Substantia nigra (tissue), 51 donors: ENCODE measurements at places on chromosomes 2 and 18.

DNA sequence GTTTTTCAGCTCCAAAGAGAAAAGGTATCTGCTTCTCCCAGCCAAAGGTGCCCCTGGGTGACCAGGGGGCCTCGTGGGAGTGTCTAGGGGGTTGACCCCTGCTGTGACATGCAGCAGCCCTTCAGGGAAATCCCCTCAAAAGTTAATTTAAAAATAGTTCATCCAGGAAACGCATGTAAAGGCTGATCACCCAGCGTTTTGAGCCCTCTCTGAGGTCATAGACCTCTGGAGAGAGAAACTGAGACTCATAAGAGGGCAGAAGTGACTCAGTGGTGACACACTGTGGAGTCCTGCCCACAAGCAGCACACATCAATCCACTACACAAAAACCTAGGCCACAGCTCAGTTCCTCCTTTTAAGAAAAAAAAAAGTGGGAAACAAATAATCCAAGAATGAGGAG lies 11.9 kb downstream of the GAL3ST2 start:
- no peak for DNase-seq

GRCh38 chr2:97715951-97716694 lies 2.7 kb downstream of the ZAP70 start:
- no peak for DNase-seq

- DNase-seq, result no peak
These were observed 112.2 kb downstream of the OSBPL6 start for GRCh38 chr2:178306352-178307073.

- DNase-seq, result no peak
These were observed 32.0 kb upstream of the MAP2 start for GRCh38 chr2:209391776-209392401.

DNA sequence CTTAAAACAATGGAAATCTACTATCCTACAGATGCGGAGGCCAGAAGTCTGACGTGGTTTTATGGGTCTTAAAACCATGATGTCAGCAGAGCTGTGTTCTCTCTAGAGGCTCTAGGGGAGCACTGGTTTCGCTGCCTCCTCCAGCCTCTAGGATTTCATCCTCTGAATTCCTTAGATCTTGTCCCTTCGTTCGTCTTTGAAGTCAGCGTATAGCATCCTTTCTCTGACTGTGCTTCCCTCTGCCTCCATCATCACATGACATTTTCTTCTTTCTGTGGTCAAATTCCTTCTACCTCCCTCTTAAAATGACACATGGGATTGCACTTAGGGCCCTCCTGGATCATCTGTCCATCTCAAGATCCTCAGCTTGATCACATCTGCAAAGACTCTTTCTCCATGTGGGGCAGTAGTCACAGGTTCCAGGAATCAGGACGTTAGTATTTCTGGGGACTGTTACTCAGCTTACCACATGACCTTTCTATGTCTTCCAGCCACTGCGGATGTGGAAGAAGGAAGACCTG lies 22.7 kb upstream of the NCK2 start:
- DNase-seq, result no peak

GRCh38 chr2:120589771-120590608 lies 145.7 kb upstream of the GLI2 start:
- no peak for DNase-seq

DNA sequence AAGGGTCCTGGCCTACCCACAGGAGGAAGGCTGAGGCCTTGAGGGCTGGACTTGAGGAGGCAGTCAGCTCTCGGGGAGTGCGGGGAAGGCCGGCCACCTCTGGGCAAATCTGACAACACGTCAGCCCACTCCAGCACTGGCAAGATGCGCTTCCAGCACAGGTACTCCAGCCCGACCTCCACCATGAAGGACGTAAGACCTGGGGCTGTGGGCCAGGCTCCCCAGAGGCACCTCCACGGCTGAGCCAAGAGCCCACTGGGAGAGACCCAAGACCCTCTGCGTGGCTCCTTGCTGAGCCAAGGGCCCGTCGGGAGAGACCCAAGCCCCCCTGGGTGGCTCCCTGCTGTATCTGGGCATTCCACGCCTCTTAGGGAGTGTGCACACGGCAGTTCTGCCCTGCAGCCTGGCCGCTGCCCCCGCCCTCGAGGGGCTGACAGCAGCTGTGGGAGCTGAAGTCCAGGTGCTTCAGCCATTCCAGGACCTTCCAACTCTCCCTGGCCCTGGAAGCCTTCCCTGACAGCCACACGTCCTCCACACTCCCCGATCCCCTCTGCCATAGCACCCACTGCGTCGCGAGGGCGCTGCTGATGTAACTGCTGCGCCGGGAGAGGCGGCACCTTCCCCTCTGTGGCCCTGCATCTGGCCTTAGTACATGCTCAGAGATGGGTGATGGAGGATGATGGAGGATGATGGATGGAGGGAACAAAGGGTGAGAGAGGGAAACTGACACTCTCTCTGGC lies 50.2 kb downstream of the BIN1 start:
- DNase-seq, result no peak

DNA sequence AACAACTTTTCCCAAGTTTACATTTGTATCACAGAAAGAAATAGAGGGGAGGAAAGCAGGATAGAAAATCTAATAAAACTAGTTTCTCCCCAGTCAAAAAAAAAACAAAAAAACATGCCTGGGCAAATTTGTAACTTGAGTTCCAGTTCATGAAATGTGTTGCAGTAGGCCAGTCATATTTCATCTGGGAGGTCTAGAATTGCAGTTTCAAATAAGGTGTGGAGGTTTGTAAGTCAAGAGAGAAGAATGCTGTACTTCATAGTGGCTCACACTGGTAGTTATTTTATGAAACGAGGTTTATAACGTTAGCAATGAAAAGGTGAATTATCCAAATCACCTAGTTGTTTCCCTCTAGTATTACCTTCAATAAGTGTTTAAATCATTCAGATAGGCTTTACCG lies 1313.9 kb upstream of the SLC39A10 start:
- no peak for DNase-seq

- no peak for DNase-seq
These were observed 36.9 kb downstream of the FAM168B start for GRCh38 chr2:131056204-131056931.
